ENCODE measurements at places on chromosomes 4 and X.

DNA sequence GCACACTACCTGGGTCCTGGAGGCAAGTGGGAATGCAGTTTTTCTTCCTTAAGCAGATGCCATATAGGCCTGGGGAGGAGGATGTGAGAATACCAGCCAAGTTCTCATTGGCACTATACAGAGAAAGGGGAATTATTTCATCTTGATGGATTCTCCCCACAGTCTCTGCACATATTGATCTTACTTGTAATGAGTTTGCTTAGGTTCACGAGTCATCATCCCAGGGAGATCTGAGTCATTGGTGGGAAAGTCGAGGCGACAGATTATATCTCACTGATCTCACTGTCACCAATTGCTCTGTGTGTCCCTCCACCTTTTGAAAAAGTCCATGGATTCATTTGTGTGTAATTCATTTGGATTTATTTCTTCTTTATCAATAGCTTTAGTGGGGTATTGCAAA lies 156.8 kb downstream of the AR start:
- no peak for DNase-seq

GRCh38 chrX:128862557-128862956 lies 660.7 kb downstream of the SMARCA1 start:
- no peak for DNase-seq

DNA sequence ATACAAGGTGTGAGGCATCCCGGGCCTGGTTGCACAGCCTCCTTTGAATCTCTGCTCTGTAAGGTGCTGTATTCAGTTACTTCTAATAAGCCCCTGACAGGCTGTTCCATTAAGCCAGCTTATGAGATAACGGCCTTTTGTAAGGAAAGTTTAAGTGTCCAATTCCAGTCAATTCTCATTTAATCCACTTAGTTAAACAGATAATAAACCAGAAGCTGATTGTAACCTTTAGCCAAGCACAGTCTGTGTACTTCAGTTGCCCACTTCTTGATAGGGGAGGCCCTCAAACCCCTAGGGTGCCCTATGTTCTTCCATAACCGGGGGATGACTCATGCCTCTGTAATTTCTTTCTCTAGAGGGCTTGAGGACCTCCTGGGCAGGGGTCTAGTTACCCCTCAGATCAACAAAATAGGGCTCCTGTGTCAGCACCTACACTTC lies 63.4 kb downstream of the RASL11B start:
- no peak for DNase-seq

DNA sequence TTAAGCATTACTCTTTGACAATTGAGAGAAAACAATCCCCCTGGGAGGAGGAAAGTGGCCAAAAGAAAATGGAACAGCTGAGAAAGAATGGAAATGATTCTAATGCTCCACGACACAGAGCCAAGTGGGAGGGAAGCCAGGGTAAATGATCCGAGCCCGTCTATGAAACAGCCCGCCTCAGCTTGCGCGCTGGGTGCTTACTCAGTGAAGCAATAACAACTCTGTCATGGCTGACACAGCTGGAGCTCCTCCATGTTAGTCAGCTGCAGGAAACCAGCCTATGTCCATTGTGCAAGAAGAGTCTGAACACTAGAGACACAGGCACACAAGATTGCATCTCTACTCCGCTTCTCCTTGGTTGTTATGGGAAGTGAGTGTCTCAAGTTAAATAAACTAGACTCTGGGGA lies 19.3 kb downstream of the NOA1 start:
- DNase-seq = no peak

DNA sequence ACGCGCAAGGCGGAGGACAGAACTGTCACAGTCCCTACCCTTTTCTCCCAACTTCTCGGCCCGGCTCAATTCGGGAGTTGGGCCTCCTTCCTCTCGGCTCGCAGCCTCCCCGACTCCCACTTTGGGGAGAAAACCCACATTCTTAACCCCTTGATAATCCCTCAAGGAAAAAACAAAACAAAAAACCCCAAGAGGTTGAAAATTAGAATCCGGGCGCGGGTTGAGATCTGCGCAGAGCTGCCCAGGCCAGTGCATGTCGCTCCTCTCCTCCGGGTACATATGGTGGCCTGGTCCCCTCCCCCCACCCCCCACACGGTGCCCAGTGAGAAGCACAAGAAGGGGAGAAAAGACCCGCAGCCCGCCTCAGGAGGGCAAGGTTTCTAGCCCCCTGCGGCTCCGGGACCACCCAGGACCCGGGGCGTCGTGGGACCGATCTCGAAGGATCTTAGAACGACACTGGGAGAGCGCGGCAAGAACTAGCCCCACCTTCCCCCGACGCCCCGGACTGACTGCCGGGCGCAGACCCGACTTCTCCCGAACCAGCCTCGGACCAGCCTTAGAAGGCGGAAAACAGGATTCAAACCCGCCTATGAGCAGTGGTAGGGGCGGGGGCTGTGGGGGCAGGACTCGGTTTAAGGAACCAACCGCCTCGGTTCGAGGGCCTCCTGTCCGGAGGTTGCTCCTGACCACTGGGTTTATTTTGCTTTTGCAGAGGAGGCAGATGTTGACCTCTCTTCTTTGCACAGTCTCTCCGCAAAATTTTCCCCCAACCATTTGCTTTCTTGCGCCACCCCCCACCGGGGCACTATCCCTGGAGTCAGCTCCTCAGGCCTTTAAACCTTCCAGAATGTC lies 2.5 kb upstream of the PDGFRA start:
- DNase-seq = no peak

DNA sequence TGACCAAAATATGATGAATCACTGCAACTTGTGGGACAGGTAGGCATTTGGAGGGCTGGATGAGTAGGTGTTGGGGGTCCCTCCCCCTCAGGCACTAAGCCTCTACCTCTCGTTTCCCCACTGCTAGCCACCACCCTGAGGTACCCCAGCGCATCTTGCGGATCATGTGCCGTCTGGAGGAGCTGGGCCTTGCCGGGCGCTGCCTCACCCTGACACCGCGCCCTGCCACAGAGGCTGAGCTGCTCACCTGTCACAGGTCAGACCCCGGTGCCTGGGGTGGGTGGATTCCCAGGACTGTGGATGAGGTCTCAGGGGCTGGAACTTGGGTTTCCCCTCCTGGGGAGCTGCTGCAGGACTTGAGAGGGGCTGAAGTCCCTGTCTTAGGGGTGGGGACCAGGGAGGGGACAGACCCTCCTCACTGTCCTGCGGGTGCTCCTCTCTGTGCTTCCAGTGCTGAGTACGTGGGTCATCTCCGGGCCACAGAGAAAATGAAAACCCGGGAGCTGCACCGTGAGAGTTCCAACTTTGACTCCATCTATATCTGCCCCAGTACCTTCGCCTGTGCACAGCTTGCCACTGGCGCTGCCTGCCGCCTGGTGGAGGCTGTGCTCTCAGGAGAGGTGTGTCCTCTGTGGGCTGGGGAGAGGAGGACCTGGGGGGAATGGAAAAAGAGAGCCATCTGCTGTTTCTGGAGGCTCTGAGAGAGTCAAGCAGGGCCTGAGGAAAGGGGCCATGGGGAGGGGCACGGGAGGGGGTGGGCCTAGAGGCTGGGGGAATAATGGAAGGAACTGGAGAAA lies 10.1 kb upstream of the ERAS start:
- no peak for DNase-seq

GRCh38 chr4:4361883-4362282 lies 25.0 kb upstream of the NSG1 start:
- DNase-seq = no peak

DNA sequence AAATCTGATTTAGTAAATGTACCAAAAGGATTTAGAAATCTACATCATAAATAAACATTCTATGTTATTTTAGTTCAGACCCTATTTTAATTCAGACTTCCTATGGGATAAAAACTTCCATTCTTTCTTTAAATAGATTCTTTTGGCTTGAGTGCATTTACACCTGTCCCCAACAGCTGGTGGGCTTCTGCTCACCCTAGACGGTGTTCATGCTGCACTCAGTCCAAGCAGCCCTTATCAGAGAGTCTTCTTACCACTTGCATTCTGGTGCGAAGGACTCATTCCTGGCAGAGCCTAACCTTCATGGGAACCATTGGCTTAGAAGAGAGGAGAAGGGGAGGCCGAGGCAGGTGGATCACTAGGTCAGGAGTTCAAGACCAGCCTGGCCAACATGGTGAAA lies 57.3 kb downstream of the NPNT start:
- no peak for DNase-seq

DNA sequence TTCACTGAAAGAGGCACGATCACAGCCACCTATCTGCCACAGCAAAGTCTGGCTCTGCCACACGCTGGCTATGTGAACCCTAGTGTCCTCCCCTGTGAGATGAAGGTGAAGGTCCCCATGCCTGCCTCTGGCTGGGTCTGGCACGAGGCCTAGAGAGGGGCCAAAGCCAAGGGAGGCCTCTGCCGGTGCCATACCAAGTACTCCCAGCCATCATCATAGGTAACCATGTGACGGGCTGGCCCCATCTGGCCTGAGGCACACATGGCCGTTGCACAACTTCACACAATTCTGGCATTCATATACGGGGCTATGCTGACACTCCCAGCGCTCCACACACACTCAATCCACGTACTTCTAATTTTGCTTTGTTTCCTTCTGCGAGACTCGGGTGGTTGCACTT lies 15.3 kb downstream of the NOP14 start:
- DNase-seq = no peak

DNA sequence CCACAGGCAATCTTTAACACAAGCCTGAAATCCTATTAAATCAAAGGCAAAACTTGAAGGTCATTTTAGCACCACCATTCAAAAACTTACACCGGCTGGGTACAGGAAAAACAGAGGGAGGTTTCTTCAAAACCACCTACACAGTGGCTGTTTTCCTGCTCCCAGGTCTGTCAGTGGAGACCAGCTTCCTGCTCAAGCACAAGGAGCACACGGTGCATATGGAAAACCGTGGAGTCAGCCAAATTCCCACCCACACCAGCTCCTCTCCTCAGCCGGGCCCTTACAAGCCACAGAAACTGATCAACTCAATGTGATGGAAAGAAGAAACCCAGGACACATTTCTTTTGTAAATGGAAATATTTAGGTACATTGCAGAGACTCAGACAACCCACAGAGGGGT lies 14.3 kb upstream of the FAM241A start:
- DNase-seq = no peak

DNA sequence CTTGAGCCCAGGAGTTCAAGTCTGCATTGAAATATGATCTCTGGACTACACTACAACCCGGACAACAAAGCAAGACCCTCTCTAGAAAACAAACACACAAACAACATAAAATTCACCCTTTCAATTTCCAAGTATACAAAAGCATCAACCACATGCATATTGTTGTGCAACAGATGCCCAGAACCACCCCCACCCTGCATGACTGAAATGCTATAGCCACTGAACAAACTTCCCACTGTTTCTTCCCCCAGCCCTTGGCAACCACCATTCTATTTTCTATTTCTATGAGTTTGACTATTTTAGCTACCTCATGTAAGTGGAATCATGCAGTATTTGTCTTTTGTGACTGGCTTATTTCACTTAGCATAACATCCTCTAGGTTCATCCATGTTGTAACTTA lies 14.2 kb upstream of the C4orf51 start:
- DNase-seq = no peak

GRCh38 chr4:156298230-156298629 lies 344.6 kb upstream of the CTSO start:
- DNase-seq = no peak

DNA sequence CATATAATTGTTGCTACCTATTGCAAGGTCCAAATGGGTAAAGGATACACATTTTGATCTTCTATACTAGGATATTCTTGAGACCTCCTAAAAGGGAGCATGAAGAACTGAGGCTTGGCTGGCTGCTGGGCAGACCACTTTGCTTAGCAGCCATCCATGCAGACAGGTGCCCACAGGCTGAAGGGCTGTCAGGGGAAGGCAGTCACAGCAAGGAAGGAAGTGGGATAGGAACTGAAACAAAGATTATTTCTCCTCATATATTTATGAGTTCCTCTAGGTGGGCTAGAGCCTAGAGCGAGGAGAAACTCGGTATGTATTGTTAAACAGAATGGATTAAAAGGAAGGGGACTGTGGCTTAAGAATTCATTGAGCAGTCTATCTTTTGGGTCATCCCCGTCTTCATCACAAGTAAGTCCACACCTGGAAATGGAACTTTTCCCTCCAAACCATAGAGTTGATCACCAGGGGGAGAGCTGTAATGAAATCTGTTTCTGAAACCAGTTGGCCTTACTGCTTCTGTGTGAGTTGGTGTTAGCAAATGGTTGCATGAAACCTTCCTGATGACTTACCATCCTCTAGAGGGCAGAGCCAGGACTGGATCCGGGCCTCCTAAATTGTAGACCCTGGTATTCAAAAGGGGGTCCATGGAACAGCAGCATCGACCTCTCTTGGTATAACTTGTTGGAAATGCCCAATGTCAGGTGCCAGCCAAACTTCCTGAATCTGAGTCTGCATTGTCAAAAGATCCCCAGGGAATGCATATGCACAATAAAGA lies 42.3 kb downstream of the AFF2 start:
- DNase-seq = no peak

DNA sequence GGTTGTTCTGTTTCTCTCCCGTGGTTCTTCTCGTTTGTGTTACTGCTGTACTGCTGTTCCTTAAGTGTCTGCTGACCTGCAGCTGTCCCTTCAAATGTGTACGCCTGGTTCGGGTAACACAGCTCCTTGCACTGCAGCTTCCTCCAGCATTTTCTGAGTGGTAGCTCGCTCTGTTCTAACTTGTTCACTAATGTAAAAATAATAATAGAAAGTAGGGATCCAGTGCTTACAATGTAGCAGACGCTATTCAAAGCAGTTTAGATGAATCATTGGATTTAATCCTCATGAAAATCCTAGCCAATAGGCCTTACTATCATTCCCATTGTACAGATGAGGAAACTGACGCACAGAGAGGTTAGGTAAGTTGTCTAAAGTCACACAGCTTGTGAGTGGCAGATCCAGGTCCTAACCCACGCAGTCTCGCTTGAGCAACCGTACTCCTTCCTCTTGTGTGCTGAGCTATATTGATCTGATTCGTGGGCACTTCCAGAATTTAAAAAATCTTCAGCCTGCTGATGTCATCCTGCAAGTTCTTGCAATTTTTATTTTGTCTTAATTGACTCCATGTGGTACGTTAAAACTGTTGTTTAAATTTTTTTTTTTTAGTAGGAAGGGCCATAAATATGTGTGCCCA lies 448.2 kb upstream of the FAT1 start:
- no peak for DNase-seq

GRCh38 chr4:2825740-2826139 lies 17.9 kb upstream of the ADD1 start:
- no peak for DNase-seq

DNA sequence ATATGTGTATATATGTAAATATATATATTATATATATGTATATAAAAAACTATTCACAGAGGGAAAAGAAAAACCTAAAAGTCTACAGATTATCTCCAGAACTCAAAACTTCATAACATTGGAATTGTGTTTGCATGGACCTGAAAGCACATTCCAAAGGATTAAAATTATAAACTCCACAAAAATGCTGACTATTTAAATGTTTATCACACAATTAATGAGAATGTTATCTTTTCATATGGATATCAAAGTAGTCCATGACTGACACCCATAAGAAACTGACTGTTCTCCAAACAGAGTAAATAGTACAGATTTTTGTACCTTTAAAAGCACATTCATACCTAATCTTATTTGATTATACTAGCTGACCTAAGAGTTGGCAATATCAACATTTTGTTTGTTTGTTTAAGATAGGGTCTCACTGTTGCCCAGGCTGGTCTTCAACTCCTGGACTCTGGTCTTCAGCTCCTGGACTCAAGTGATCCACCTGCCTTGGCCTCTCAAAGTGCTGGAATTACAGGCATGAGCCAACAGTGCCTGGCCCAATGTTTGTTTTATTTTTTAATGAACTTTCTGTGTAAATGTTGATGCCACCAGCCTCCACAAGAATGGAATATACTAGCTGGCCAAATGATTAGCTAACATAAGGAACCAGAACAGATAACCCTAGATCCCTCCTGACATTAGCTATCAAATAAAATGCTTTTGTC lies 50.0 kb downstream of the SLC39A8 start:
- no peak for DNase-seq

- DNase-seq = no peak
Observed at GRCh38 chr4:74311696-74312313, 3.5 kb downstream of the EPGN start.

All from activated CD4-positive, alpha-beta memory T cell treated with anti-CD3 and anti-CD28 coated beads for 36 hours (primary cell).